ENCODE measurements at places on chromosomes 1 and 21.

GRCh38 chr1:36085126-36085525 is 1.2 kb downstream of the TEKT2 start:
- no peak for DNase-seq

- no peak for DNase-seq
Measured at GRCh38 chr1:183472488-183473216, at the start of gene SMG7. SMG7 (plus strand) TSS chr1:183472499; CDS start chr1:183472621, 122 bp downstream.

GRCh38 chr1:45016767-45017166 is 4.7 kb downstream of the UROD start:
- DNase-seq: no peak

GRCh38 chr21:17736072-17736471 is 83.1 kb downstream of the C21orf91 start:
- DNase-seq: no peak

- DNase-seq: no peak
Measured at GRCh38 chr1:2350911-2351655, 40.3 kb downstream of the MORN1 start.

DNA sequence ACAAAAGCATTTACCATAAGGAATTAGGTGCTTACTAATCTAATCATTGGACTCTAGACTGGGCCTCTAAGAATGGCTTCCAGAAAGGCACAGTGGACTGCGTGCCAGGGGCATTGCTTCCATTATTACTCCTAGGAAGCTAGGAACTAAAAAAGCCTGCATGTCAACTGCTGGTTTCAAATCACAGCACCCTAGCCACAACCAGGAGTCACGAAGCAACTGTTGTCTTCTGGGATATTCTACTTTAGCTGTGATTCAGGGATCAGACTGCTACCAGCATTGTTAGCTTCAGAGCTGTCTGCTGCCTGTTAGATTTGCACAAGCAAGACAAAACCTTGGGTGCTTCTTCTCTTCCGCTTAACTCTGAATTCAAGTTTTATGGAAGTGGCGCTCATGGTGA is 38.3 kb downstream of the DNM3 start:
- no peak for DNase-seq

DNA sequence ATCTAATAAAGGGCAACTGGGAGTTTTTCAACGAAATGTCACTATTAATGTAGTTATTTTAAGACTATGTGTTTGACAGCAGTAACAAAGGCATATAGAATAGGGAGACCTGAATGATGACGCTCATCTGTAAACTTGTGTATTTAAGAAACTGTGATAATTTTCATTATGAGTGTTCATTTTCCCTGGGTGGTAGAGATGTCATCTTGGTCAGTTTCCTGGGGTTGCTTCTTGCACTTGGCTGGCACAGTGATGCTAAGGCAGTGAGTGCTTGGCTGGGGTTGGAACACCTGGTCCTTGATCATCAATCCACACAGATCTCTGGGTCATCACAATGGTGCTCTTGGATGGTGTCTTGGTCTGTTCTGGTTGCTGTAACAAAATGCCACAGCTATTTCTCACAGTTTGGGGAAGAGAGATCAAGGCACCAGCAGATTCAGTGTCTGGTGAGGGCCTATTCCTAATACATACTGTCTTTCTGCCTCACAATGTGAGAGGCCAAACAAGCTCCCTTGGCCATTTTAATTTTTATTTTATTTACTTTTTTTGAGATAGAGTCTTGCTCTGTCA is 7.9 kb upstream of the SMYD2 start:
- no peak for DNase-seq

GRCh38 chr1:50326026-50326425 is 97.2 kb downstream of the DMRTA2 start:
- no peak for DNase-seq

DNA sequence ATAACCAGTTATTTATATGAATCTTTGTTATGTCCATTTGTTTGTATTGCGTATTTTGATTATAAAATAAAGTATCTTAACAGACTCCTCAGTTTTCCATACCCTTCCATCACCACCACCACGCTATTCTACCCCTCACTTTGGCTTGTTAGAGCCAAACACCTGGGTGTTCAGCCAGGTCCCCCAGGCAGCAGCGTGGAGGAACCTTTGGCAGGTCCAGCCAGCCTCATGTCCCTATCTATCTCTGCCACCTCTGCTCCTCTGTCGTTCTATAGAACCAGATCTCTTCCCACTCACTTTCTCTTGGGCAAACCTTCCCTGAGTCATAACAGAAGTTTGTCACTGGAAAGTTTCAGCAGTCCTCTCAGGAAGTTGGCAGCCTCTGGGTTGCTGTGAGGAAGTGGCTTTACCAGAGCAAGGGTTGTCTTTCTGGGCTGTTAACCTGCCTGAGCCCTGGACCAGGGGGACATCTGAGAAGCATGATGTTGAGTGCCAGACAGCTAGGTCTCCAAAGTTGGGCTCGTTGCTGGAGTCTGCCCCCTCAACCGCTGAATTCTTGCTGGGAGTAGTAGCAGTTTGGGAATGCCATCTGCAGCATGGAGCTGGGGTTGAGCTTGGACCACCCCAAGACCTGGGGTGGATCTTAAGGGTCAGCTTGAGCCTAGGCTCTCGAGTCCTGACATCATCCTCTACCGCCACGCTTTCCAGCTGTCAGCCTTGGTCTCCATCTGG is 996 bp upstream of the SH3BGRL3 start:
- DNase-seq: peak; percentile 97

DNA sequence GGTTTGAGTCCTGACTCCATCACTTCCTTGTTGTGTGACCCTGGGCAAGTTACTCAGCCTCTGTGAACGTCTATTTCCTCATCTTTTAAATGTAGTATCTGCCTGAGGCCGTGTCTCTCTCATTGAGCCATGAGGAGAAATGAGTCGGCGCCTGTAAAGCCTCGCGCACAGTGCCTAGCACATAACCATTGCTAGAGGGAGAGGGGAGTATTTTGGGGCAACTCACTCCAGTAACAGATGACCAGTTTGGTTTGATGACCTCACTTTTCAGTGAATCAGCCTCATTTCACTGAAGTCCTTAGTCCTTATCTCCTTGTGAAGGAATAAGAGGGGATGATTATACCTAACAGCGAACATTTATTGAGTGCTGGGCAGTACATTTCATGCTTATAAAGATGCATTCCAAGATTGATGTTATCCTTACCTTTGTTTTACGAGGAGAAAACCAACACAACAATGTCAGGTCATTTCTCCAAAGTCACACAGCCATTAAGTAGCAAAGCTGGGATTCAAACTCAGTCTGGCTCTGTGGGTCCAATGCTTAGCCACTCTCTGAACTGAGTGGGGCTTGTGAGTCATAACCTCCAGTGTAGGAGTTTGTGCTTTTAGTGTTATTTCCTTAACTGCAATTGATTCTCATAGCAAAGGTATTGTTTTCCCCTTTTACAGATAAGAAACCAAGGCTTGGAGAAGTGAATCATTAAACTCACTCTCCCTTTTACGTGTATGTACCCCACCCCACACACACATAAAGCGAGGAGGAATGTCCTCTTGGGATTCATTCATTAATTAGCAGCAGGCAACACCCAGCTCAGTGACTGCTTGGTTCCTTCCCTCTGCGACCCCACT is 25.9 kb downstream of the KCNC4 start:
- peak; percentile 74 for DNase-seq

- DNase-seq: no peak
Measured at GRCh38 chr1:222329493-222330045, 218.3 kb downstream of the HHIPL2 start.

GRCh38 chr1:74767490-74767889 is 34.5 kb downstream of the TYW3 start:
- DNase-seq: peak; percentile 13

DNA sequence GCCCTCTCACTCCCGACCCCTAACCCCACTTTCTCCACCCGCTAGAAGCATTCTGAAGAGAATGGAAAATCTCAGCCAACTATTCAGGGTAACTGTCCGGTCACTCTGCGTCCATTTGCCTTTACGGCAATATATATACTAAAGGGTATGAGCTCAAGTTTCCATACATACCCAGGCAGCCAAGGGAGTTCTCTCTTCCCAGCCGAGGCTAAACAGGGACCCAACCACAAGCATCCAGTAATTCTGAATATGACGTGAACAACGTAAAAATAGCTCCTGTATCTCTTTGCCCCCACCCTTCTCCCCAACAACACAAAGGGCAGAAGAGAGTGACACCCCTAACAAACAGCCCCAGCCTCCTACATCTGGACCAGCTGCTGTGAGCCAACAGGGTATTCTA is 67.7 kb downstream of the SSBP3 start:
- no peak for DNase-seq

- DNase-seq: no peak
Measured at GRCh38 chr1:12541274-12542137, 76.5 kb downstream of the DHRS3 start.

- DNase-seq: no peak
Measured at GRCh38 chr1:154352245-154352580, 26.9 kb downstream of the ATP8B2 start.

GRCh38 chr21:14581902-14582457 is 35.9 kb upstream of the SAMSN1 start:
- no peak for DNase-seq

GRCh38 chr1:83077411-83077810 is 921.5 kb downstream of the TTLL7 start:
- no peak for DNase-seq

DNA sequence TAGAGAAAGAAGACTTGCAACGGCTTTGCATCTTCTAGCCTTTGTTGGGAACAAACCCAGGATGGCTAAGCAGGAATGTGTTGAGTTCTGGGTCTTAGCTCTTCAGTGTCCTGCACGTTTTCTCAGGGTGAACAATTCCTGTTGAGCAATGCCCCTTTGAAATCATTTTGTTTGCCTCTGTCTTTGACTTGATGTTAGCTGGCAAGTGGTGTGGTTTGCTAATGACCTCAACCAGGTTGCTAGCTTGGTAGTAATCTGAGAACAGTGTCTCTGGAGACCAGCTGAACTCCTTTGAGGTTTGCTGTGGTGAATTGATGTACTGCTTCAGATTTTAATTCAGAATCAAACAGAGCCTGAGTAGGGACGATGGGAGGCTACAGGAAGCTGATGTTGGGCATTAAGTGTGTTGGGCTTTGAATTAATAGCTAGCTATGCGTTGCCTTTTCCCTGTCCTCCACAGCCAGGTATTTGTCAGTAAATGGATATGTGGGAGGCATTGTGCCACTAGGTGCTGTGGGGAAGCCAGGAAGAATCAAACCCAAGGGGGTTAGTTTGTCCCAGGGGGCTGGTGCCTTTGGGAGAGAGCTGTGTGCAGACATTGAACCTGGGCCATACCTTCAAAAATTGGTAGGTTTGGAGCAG is 23.3 kb upstream of the SRSF10 start:
- no peak for DNase-seq

DNA sequence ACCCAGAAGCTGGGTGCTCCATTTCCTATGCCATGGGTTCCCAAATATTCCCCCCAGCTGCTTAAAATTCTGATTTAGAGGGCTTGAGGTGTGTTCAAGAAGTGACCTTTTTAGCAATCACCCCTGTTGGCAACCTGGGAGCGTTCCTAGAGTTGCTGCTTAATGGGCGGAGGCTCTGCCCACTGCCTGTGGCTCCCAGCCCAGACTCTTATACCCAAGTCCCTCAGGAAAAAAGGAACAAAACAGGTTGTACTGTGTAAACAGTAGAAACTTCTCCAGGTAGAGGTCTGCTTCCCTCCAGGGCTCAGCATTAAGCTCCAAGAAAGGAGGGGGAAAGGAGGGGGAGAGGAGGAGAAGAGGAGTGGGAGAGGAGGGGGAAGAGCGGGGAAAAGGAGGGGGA is 14.6 kb upstream of the TENT5C start:
- DNase-seq: no peak

GRCh38 chr1:223712850-223713474 is 623 bp downstream of the CAPN2 start:
- DNase-seq: peak; percentile 82

DNA sequence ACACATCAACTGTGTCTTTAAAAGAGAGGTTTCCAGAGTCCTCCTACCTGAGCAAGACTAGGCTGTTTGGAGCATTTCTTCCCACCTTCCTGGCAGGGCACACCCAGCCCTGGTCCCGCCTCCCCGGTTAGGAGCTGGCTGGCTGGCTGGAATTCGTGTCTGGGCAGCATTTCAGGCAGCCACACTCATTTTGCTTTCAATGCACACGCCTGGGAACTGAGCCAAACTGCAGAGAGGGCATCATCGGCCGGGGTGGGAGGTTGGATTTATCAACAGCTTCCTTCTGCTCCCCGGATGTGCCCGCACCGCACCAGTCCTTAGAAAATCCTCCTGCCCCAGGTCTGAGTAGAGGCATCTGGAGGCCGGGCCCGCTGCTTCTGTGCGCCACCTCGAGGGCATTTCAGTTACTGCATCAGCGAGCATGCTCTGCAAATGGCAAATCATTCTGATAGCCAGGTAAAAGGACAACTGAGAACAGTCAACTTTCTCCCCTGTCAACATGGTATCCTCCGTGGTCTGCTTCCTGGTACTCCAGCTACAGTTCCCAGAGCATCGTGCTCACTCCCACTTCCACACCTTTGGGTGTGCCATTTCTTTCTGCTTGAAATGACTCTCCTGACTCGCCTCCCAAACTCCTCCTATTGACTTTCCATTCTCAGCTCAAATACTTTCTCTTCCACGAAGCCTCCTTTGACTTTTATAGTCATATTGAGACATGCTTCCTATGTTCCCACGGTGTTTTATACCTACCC is 20.6 kb downstream of the TCEA3 start:
- DNase-seq: peak; percentile 76

GRCh38 chr1:218351391-218352074 is 6.4 kb downstream of the TGFB2 start:
- DNase-seq: peak; percentile 50

- peak; percentile 64 for DNase-seq
Measured at GRCh38 chr1:156748670-156749418, 2.6 kb downstream of the HDGF start.

DNA sequence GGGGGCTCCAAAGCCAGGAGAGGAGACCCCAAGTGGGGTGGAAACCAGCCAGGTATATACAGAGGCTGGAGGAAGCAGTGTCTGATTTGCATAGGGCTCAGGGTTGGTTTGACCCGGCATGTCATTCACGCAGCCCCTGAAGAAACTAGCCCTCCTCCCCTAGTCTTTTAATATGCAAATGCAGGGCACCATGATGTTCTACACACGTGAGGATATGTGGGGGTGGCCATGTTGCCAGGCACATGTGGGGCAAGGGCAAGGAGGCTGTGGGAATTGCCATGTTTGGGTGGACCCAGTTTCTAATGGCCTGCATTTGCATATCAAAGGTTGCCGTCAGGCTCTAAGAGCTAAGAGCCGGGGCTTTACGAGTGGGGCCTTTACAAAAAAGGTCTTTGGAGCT is 12.0 kb upstream of the RHOU start:
- DNase-seq: no peak

DNA sequence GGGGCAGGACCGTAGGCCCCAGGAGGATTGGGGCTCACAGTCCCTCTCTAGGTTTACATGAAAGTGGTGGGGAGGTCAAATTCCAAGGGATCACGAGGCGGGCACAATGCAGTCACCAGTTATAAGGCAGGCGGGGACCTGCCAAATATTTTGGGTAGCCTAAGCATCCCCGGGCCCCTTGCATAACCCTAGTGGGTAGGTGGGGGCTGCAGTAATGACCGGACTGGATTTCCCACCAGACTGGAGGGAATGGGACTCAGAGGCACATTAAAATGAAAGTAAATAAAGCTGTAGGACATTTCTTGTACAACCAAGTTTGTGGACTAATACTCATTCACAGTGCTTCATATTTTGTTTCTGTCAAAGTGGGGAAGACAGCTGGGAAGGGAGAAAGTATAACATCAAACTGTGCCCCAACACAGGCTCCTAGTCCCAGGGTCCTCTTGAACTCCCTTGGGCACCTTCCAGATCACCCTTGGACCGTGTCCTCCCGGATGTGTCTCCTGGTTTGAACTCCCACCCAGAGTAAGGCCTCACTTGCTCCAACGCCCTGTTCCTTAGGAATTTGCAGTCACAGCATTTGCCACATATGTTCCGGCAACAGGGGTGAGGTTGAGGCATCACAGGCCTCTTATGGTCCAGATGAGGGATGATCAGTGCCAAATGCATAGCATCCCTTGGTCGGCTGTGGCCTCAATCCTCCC is 28.4 kb upstream of the KIAA0040 start:
- DNase-seq: no peak

All from inflammatory macrophage (primary cell).